Activated CD4-positive, alpha-beta T cell treated with anti-CD3 and anti-CD28 coated beads for 4 hours (primary cell): ENCODE measurements at places on chromosomes 2 and 18.

GRCh38 chr2:25115902-25116301, 52.5 kb downstream of the POMC start:
- DNase-seq = no peak

DNA sequence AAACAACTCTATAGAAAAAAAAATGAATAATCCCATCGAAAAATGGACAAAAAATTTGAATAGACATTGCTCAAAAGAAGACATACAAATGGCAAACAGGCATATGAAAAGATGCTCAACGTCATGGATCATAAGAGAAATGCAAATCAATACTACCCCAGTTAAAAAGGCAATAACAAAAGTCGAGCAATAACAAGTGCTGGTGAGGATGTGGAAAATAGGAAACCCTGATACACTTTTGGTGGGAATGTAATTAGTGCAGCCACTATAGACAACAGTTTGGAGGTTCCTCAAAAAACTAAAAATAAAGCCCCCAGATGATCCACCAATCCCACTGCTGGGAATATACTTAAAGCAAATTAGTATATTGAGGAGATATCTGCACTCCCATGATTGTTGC, 701.5 kb downstream of the NUP35 start:
- DNase-seq = no peak

- DNase-seq = no peak
Measured at GRCh38 chr2:58812771-58813344, 571.7 kb upstream of the FANCL start.

DNA sequence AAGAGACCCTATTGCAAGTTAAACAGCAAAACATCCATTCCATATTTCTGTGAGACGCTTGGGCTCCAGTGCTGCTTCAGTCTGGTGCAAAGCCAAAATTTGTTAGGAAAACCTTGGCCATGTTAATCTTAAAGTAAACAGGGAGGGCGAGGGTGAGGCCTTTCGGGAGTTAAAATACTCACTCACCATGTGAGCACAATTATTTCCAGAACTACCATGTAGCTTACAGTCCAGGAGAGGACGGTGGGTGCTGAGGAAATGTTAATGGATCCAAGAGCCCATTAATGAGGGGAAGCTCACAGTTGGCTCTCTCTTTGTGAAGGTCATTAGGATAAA, 286.4 kb downstream of the SLC8A1 start:
- DNase-seq = no peak

GRCh38 chr2:61419570-61419969, 51.3 kb downstream of the USP34 start:
- DNase-seq = no peak

- DNase-seq = no peak
Measured at GRCh38 chr18:72830109-72830508, 37.7 kb downstream of the NETO1 start.
